ENCODE measurements at places on chromosomes 2 and 18. TPM values are rescaled to one million over a fixed set of nuclear protein-coding genes. Genes with fewer than 3 reads are reported as not detected.
A peak's percentile ranks its signal among the peaks of the same experiment; 100 is the strongest.

- DNase-seq, result peak; percentile 26
These were observed 15.1 kb downstream of the ACTG2 start for GRCh38 chr2:73907840-73908452.

GRCh38 chr2:45739796-45740485, 88.5 kb downstream of the PRKCE start:
- no peak for DNase-seq

DNA sequence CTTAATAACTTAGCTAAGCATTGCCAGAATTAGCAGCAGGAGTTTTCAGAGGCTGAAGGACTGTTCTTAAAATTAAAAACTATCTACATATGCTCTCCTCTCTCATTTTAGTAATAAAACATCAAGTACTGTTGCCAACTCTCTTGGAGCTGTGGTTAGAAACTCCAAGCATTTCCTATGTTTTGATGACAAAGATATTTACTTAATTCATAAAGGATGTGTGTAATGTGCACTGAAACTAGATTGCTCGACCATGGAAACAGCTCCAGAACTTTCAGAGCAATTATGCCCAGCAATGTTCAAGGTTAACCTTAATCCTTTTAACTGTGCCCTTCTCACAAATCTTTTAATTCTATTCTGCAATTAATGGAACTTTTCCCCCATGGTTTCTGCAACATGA, 8.4 kb downstream of the GRP start:
- no peak for DNase-seq

DNA sequence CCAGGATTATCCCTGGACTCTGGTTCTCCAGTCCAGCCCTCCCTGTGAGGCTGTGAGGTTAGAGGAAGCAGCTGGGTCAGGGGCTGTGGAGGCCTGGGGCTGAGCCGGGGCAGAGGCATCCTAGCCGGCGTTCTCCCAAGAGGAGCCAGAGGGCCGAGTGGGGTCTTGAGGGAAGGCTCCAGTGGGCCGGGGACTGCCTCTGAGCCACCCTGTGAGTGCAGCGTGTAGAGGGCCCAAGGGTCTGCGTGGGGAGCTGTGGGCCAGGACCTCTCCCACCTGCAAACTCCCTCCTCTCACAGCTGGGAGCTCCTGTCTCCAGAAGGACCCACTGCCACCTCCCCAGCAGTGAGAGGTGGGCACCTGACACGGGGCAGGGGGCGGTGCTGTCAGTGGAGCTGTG, 41.0 kb downstream of the GLI2 start:
- no peak for DNase-seq

DNA sequence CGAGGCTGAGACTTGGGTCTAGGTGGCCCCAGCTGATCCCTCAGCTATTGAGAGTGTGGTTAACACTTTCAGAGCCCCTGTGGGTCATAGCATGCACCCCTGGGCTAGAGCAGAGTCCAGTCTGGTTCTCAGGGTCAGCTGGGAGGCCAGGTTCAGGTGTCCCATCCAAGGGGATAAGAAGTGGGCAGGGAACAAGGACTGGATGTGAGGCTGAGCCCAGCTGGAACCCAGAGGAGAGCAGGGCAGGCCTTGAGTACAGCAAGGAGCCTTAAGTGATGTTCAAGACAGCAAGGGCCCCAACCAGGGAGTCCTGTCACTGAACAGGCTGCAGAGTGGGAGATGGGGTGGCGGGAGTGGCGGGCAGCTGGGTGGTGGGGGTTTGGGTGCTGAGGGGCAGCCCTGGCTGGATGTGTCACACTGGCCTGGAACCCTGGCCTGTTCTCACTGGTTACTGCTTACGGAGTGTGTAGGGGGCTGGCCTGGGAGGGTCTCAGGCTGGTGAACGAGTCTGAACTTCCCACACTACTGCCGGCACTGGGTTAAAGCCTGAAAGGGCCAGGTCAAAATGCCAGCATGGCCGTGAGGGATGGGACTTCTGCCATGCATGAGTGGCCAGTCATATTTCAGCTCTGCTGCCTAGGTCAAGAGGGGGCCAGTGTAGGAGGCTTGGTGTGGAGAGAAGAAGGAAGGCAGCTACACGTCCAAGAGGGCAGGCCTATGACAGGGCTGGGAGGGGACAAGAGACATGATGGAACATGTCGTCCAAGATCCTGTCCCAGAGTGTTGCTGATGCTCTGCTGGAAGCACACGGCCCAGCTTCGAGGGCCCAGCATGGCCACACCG, 13.6 kb downstream of the TMEM185B start:
- DNase-seq, result no peak

DNA sequence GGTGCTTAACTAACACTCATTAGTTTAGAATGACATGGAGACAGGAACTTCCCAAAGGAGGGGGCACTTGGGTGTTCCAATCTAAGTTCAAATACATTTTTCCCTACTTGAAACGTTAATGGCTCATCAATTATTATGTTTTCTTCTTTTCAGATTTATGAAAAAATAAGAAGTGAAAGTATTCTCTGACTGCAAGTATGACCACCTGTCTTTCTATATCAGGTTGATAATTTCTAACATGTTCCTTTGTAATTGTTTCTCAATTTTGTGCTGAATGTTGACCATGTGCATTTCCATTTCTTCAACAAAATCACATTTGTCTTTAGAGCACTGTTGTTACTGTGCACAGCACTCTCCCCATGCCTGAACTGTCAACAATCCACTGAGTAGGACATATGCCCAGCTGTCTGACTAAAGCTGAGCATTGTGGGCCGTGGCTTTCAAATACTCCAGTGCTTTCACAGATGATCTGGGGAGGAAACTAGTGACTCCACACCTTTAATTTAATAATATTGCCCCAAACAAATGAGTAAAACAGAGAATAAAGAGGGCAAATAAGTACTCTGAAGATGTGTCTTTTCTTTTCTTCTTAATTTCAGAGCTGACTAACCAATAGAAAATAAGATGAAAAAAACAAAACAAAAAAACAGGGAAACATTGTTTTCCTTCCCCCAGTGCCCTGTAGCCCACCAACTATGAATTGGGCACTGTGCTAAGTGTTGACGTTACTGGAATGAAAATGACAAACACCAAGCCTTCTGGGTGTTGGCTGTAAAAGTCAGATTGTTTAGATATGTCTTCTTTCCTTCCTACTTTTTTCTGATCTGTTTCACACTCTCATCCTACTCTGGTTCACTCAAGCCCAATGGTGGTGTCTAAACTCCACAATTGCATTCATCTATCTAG, 16.0 kb downstream of the LANCL1 start:
- no peak for DNase-seq

GRCh38 chr18:906416-907114, 1.9 kb downstream of the ADCYAP1 start:
- no peak for DNase-seq

GRCh38 chr2:151614606-151615306, 119.5 kb downstream of the NEB start:
- no peak for DNase-seq

- DNase-seq, result no peak
These were observed 19.6 kb upstream of the FIGN start for GRCh38 chr2:163755366-163755765.

- DNase-seq, result no peak
These were observed 259.1 kb upstream of the MYT1L start for GRCh38 chr2:2590141-2590540.

- no peak for DNase-seq
These were observed 84.2 kb downstream of the MALT1 start for GRCh38 chr18:58755304-58756010.

DNA sequence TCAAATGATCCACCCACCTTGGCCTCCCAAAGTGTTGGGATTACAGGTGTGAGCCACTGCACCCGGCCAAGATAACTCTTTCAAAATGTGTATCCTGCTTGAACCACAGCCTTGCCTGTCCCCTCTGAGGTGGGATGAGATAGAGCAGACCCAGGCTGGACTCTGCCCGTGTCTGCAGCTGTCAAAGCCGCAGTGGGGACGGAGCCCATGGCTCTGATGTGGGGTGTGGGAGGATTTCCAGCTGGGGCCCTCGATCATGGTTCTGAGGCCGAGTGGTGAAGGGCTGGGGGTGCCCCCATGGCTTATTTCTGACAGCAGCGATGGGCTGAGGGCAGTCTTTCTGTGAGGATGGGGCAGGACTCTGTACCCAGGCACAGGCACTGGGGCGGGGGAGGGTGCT, 104.5 kb downstream of the DGKD start:
- DNase-seq, result no peak

GRCh38 chr2:224922142-224922727, 120.0 kb downstream of the DOCK10 start:
- no peak for DNase-seq

DNA sequence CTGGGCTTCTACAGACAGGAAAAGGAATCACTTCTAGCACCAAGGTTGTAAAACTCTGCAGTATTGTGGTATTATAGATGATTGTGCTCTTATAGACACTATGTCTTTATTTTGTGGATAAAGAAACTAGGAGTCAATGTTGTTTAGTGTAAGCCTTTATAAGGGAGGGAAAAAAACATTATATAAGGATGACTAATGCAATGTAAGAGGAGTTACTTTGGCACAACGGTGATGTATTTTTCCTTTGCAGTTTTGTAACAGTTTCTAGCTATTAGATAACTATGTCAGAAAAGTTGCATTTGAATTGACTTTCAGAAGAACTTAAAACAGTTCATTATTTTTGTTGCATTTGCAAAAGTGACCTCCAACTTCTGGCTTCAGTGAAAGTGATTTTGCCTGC, 545.4 kb downstream of the CCDC85A start:
- DNase-seq, result no peak

- peak; percentile 46 for DNase-seq
These were observed 721 bp downstream of the ADAM17 start for GRCh38 chr2:9554921-9555296.

- no peak for DNase-seq
These were observed 219.7 kb upstream of the STK17B start for GRCh38 chr2:196391149-196391479.

GRCh38 chr2:234375176-234375880, 121.6 kb downstream of the ARL4C start:
- DNase-seq, result no peak

GRCh38 chr18:74980669-74981068, 228.3 kb downstream of the PTGR3 start:
- no peak for DNase-seq

GRCh38 chr2:232350804-232351685, 27.5 kb upstream of the ALPP start:
- no peak for DNase-seq

- DNase-seq, result no peak
These were observed 366.9 kb upstream of the SPRED2 start for GRCh38 chr2:65799141-65799854.

GRCh38 chr2:177296040-177296439, 31.5 kb upstream of the NFE2L2 start:
- DNase-seq, result no peak

- no peak for DNase-seq
These were observed 107.2 kb upstream of the SPRED2 start for GRCh38 chr2:65539633-65540032.

DNA sequence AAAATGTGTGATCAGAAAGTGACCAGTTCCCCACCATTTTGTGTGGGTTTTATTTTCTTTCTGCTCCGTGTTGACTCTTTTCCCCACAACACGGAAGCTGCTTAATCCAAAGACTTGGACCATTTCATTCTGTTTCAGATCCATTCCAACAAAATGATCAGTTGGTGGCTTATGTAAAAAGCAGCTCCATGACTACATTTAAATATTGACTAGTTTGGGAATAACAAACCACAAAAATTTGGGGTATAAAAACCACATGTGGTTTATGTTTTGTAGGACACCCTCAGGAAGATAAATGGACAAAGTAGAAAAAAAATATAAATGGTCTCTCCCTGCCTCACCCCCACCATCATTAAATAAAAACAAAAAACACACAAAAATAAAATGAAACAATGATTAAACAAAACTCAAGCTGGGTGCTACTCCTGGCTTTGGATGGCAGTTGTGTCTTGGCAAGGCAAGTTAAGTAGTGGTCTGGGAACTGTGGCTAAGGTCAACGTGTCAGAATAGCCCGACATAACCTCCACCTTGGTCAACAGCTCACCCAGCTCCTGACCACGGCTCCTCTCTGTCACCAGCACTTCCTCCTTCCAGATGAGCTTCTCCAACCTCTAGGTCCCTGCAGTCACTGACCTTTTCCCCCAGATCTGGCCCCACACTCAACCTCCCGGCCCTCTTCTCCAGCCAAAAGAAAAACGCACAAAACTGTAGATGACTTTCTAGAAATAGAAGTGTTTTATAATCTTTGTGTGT, 12.8 kb upstream of the WIPF1 start:
- DNase-seq, result no peak

SCYGR3 gene
- total RNA-seq, result not detected

CHRNG gene
- total RNA-seq, result not detected

VWC2L gene
- not detected for total RNA-seq

NPPC gene
- not detected for total RNA-seq

GPR35 gene
- total RNA-seq, result 2.2 TPM

GALM gene
- 21.1 TPM for total RNA-seq
